Naive thymus-derived CD8-positive, alpha-beta T cell (primary cell): ENCODE measurements at places on chromosomes 12 and 14. TPM values are rescaled to one million over a fixed set of nuclear protein-coding genes. Genes with fewer than 3 reads are reported as not detected.

Gene PAH
- not detected for polyA plus RNA-seq

Gene GPRC5D
- not detected for polyA plus RNA-seq

Gene TMEM121
- 4.3 TPM for polyA plus RNA-seq

Gene ZNF10
- polyA plus RNA-seq, result 12.7 TPM

Gene SLC39A9
- polyA plus RNA-seq, result 13.0 TPM
